Transverse colon (tissue), 4 donors: ENCODE measurements at places on chromosomes 5 and 9. TPM values are rescaled to one million over a fixed set of nuclear protein-coding genes. Genes with fewer than 3 reads are reported as not detected.

- no peak for DNase-seq
Observed at GRCh38 chr9:126591083-126591482, 22.6 kb upstream of the LMX1B start.

DNA sequence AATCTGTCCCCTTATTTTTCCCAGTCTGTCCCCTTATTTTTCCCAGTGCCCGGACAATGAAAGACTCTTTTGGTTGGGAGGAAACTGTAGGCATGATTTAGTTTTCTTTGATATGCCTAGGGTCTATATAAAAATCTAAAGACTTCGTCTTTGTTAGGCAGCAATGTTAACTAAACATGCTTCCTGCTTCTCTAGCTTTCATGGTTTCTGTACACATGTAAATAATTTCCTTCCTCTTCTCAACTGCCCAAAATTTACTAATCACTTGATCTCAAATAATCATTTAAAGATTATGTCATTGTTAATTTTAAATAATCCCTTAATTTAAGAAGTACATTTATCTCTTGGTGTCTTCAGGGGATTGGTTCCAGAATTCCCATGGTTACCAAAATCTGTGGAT lies 47.8 kb upstream of the RAPGEF6 start:
- DNase-seq = no peak

The BTNL8 gene
- total RNA-seq = 60.8 TPM

The ARSI gene
- total RNA-seq = not detected

- DNase-seq = no peak
Observed at GRCh38 chr9:137783521-137783920, 94.1 kb upstream of the CACNA1B start.

The FUT7 gene
- not detected for total RNA-seq
